LoVo (cell line): ENCODE measurements at places on chromosomes 4 and X.

GRCh38 chr4:6017800-6018199 is 431 bp downstream of the C4orf50 start:
- DNase-seq = no peak

GRCh38 chrX:107273795-107274194 is 67.4 kb downstream of the DNAAF6 start:
- DNase-seq = no peak

DNA sequence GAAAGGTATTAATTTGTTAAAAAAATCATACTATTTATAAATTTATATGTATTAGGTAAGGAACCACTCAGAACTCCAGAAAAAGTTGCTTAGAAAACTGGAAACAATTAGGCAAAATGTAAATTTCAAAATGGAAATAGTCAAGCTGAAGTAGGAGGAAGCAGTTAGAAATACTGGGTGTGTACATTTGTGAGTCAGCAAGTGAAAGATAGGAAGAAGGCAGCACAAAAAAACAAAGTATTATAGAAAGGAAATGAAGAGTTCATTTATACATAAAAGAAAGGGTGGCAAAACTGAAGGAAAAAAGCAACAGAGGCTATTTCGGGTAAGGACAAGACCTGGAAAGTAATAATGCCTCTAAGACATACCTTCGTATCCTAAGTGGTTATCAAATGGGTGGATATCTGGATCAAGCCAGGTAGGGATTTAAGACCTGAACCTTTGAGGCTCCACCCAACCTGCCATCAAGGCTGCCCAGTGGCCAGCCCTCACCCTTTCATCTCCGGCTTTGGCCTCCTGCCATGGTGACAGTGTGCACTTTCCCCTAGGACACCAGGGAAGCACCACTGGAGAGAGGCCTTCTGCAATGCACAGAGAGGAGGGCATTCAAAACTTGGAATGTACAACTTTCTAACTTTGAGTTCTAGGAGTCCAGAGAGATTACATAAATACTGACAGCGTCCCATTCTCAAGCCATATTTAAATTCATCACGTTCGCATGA is at the start of gene LRRC66:
TSS of gene LRRC66 (minus strand) at position 428 of the 722 bp plus-strand sequence. CDS start 2,750 bp downstream, outside the sequence.
- DNase-seq = peak; percentile 87

- peak; percentile 32 for DNase-seq
These were observed 124.3 kb upstream of the UGT8 start for GRCh38 chr4:114474188-114474800.

GRCh38 chrX:94400488-94400887 is 726.5 kb downstream of the FAM133A start:
- DNase-seq = peak; percentile 47

DNA sequence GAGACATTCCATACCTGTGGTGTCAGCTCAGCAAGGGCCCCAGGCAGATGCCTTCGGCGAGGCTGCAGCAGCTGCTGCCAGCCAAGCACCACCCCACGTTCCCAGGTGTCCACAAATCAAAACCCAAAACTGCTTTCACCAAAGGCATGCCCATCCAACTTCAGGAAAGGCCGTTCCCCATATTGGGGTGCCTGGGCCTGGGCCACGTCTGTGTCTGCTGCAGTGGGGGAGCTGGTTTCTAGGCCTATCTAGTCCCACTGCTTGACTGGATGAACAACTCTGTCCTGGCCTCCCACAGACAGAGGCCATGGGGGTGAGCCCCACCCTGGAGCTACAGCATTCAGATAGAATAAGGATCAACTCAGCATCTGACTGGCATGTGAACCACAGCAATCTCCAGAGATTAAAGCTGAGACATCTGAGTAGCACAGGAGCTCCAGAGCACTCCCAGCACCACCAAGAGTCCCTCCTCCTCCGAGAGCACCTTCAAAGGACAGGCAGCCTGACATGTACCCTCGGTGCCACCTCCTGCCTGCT is 37.0 kb downstream of the NAT8L start:
- DNase-seq = peak; percentile 7

- DNase-seq = no peak
These were observed 33.4 kb downstream of the COX18 start for GRCh38 chr4:73036123-73036522.

DNA sequence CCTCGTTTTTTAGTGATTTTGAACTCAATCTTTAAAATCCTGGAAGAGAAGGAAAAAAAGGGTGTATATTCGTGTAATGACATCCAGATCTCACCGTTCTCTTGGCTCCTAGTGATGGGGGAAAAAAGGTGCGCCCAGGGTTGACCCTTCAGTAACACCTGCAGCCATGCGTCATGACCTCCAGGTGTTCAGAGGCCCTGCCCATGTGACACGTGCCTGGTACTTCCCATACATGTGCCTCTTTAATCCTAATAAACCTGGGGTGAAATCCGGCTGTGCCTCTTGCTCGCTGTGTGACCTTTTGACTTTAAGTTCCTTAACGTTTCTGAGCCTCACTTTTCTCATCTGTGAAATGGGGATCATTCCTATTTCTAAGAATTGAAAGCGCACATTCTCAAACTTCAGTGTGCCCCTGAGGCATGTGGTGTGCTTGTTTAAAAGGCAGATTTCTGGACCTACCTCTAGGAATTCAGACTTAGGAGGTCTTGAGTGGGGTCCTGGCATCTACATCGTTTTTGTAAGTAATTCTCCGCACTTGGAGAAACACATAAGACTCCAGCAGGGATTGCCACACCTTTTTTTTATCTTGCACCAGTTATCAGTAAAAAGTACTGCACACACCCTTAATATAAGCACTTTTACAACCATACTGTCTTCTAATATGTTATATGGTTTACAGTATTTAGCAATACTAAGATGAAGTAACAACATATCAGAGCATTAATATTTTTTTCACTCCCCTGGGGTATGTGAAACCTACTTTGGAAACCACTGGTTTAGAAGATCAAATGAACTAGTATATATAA is 90.1 kb downstream of the RELL1 start:
- no peak for DNase-seq

- no peak for DNase-seq
These were observed 32.0 kb upstream of the SPON2 start for GRCh38 chr4:1204286-1204827.

GRCh38 chr4:150583287-150584110 is 1.5 kb downstream of the MAB21L2 start:
- DNase-seq = no peak

DNA sequence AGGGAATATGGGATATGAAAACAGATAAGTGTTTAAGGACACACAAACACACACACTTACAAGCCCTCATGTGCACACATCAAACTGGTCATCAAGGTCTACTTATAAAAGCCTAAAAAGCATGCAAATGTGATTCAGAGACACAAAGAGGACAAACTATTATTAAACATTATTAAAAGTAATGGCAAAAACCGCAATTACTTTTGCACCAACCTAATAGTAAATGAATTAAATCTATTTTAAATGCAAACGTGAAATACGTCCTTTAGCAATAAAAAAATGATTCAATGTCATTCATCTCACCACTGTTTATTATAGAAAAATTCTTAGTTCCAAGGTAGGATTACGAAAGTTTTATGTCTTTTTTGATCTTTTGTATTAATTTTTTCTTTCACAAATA is 91.1 kb upstream of the ARMCX2 start:
- DNase-seq = no peak

DNA sequence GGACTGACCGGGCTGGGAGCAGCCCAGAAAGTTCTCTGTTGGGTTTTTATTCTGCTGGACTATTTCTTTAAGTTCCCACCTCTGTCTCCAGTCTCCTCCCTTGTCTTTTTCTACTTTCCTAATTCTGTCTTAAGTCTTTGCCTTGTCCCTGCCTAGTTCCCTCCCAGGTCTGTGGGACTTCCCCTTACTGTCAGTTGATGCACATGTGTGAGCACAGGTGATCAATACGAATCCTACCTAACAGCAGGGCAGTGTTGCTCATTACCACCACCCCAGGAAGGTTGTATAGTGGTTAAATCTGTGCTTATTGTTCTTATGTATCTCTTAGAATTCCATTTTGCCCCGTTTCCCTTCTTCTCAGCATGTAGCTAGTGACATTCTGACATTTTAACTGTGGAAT is 62.1 kb downstream of the GALNTL6 start:
- DNase-seq = no peak

GRCh38 chr4:30722359-30723200 is 2.4 kb downstream of the PCDH7 start:
- DNase-seq = no peak

GRCh38 chr4:101039367-101039766 is 308.0 kb downstream of the PPP3CA start:
- DNase-seq = no peak

- no peak for DNase-seq
These were observed 962.9 kb upstream of the GRID2 start for GRCh38 chr4:91340822-91341221.

GRCh38 chr4:142347241-142347640 is 498.9 kb downstream of the INPP4B start:
- peak; percentile 41 for DNase-seq

- no peak for DNase-seq
These were observed 38.6 kb upstream of the MSMO1 start for GRCh38 chr4:165288639-165289422.

GRCh38 chrX:48498374-48498809 is 10.4 kb upstream of the PORCN start:
- DNase-seq = no peak

GRCh38 chrX:122272011-122272410 is 912.1 kb upstream of the GRIA3 start:
- DNase-seq = no peak

- DNase-seq = no peak
These were observed 31.1 kb downstream of the RAB28 start for GRCh38 chr4:13452927-13453579.

DNA sequence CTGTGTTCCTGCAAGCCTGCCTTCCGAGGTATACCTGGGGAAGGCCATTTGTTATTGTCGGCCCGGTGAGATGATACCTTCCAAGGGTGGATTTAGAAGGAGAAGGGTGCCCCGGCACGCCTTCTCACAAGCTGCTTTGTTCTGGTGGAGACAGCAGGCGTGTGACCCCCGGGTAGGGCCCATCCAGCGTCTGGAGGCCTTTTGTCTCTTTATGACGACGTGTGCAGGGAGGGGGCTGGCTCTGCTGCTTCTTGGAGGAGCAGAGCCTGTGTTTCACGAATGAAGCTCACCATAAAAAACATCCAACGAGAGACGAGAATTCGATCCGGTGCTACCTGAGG is 45.3 kb downstream of the SHOX start:
- no peak for DNase-seq

GRCh38 chr4:182978152-182978827 is 61.1 kb upstream of the DCTD start:
- DNase-seq = no peak
